ENCODE measurements at places on chromosomes 12 and 14. TPM values are rescaled to one million over a fixed set of nuclear protein-coding genes. Genes with fewer than 3 reads are reported as not detected.

The ISM2 gene
- total RNA-seq, result 0.14 TPM

The SLC17A8 gene
- not detected for total RNA-seq

The NFATC4 gene
- total RNA-seq, result not detected

The AHSA1 gene
- 136 TPM for total RNA-seq

The P2RX2 gene
- total RNA-seq, result not detected

The TAS2R10 gene
- total RNA-seq, result not detected

The INF2 gene
- total RNA-seq, result 40.7 TPM

The RND1 gene
- total RNA-seq, result 0.57 TPM

The GSC gene
- total RNA-seq, result not detected

The PTMS gene
- total RNA-seq, result 286 TPM

The ACRBP gene
- total RNA-seq, result 1.9 TPM

The MYBPC1 gene
- total RNA-seq, result 0.06 TPM

The LRFN5 gene
- not detected for total RNA-seq

The SYNE3 gene
- total RNA-seq, result 1.3 TPM

The PCED1B gene
- total RNA-seq, result not detected

The AMDHD1 gene
- 1.1 TPM for total RNA-seq

The KLRB1 gene
- total RNA-seq, result not detected

The B4GALNT1 gene
- 66.6 TPM for total RNA-seq

The IL31 gene
- total RNA-seq, result not detected

The CRACR2A gene
- total RNA-seq, result 0.27 TPM

The POTEG gene
- not detected for total RNA-seq

The CCDC196 gene
- not detected for total RNA-seq

The USP30 gene
- total RNA-seq, result 12.2 TPM

The AQP6 gene
- not detected for total RNA-seq

The RD3L gene
- total RNA-seq, result not detected

The HOXC10 gene
- 38.1 TPM for total RNA-seq

The CABP1 gene
- not detected for total RNA-seq

The TAS2R30 gene
- not detected for total RNA-seq

The TESPA1 gene
- not detected for total RNA-seq

All from Caki2 (cell line).